ENCODE measurements at places on chromosomes 6 and 20.

GRCh38 chr6:2434912-2435311 is 189.5 kb upstream of the GMDS start:
- no peak for DNase-seq

DNA sequence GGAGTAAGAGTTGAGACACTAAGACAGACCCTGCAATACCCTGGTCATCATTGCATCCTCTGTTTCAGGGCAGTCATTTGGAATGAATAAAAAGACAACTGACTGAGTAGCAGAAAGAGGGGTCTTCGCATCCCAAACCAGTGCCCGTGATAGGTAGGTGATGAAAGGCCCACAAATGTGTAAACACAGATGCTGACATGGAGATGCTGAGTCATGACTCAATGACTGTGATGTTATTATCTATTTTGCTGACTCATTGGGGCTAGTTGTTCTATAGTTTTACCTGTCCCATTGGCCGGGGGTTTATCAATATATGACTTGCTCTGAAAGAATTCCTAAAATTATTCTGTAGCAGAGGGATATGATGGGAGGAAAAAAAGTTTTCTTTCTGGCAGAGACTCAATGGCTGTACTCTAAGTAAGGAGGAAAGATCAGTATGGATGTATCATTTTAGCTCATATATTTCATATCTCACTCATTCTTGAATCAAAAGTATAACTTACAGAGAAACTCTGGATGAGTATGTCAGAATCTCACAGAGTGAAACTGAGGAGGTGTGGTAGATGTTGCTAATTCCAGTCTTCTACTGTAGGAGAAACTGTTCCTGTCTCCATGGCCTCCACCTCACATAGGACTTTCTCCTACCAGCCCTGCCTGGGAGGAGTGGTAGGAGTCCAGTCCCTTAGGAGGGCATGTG is 119.9 kb upstream of the PREP start:
- DNase-seq: no peak

- no peak for DNase-seq
Measured at GRCh38 chr20:54251096-54251495, 43.2 kb downstream of the PFDN4 start.

GRCh38 chr6:107075951-107076381 is 39.3 kb downstream of the BEND3 start:
- DNase-seq: no peak

DNA sequence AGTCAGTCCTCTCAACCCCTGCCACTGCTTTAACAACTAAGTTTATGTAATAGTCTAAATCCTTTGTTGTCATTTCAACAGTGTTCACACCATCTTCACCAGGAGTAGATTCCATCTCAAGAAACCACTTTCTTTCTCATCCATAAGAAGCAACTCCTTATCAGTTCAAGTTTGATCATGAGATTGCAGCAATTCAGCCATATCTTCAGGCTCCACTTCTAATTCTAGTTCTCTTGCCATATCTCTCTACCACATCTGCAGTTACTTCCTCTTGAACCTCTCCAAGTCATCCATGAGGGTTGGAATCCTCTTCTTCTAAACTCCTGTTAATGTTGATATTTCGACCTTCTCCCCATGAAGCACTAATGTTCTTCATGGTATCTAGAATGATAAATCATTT is 57.9 kb upstream of the FOXO3 start:
- no peak for DNase-seq

All from CD4-positive, alpha-beta T cell treated with Interleukin-15 for 4 hours (primary cell).